ENCODE measurements at places on chromosomes 4 and X.

DNA sequence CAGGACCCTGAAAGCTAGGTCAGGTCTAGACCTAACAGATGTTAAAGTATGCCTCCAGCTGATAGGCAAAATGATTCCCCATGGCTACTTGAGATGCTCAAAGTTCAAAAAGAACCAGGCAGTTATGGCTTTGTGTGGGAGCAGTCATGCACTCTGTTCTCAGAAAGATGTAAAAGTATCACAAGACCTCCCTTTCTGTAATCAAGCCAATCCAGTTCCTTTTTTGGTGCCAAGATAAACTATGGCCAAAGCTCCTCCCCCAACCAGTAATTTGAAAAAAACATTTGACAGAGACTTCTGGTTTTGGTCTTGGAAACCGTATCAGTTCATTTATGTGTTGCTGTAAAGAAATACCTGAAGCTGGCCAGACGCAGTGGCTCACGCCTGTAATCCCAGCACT is 340.9 kb downstream of the CHIC1 start:
- no peak for DNase-seq

DNA sequence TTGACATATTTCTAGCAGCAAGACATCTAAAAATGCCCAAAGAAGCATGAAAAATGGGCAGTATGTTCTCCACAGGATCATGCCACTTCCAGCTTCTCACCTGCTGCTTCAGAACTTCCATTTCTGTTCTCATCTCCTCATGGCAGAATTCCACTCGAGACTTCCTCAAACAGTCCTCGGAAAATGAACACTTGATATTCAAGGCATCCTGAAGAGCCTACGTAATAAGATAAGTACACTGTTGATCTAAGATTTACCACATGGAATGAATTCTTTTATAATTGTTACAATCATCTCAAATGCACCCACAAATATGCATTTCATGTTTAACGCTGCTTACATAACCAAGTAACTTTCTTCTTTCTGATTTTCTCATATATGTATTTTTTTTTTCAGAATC is 14.1 kb downstream of the TNIP3 start:
- peak; percentile 58 for DNase-seq

DNA sequence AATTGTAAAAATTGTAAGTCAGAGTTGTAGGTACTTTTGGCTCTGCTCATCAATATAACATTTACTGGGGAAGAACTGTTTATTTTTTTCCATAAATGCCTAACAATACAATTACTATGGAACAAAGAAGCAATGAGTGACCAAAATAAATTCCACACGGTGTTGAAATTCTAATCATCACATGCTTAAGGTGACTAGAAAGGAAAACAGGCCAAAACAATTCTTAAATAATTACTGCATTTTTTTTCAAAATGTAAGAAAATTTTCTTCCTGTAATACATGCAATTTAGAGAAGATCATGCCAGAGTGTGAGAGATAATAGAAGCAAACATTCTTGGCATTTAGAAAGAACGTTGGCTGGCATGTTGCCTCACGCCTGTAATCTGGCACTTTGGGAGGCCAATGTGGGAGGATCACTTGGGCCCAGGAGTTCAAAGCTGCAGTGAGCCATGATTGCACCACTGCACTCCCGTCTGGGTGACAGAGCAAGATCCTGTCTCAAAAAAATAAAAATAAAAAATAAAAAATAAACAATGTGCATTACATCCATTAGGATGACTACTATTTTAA is 22.5 kb downstream of the C4orf46 start:
- DNase-seq: peak; percentile 12

DNA sequence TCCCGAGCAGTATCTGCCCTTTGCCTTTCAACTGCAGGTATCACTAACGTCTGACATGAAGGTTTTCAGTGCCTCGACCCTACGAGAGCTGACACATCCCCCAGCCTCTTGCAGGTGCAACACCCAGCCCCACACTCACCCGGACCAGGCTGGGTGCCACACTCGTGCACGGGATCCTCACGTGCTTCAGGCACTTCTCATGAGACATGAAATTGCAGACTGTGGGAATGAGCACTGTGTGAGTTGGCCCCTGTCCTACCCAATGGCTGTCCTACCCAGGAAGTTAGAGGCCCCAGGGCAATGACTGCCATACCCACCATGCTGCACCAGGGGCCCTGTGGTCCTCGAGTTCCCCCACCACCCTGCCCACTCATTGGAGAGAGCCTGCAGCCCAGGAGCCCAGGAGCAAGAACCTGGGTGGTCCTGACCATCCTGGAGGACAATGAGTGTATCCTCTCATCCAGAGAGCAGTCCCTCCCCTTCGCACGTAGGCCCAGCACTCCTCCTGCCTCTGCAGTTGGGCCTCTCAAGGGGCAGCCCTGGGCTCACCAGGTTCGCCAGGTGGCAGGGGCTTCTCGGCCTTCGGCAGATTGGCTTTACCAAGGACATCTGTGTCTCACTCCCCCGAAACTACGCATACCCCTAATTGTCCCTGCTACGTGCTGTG is 2.4 kb downstream of the DGKQ start:
- DNase-seq: no peak

DNA sequence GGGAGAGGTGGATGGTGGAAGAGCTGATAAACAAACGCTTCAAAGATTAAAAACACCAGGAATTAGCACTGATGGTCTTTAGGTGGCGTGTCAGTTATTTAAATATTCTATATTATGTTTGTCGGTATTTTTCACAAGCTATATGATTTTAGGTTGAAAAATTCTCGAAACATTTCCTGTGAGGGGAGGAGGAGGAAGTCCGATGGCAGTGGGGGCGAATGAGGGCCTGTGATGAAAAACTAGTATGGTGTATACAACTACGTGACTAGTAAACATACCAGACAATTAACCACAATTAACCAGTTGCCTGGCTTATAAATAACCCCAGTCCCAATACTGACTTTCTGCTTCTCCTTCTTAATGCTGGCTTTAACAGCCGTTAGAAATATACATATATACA is 595 bp upstream of the NAP1L2 start:
- DNase-seq: no peak
